ENCODE measurements at places on chromosomes 12 and 14.

- no peak for DNase-seq
Observed at GRCh38 chr12:128323145-128323920, 56.4 kb downstream of the TMEM132C start.

- no peak for DNase-seq
Observed at GRCh38 chr12:114995891-114996290, 311.9 kb upstream of the TBX3 start.

- no peak for DNase-seq
Observed at GRCh38 chr12:101927999-101928398, 50.6 kb downstream of the DRAM1 start.

GRCh38 chr12:84604551-84604950 lies 308.0 kb downstream of the SLC6A15 start:
- DNase-seq = no peak

DNA sequence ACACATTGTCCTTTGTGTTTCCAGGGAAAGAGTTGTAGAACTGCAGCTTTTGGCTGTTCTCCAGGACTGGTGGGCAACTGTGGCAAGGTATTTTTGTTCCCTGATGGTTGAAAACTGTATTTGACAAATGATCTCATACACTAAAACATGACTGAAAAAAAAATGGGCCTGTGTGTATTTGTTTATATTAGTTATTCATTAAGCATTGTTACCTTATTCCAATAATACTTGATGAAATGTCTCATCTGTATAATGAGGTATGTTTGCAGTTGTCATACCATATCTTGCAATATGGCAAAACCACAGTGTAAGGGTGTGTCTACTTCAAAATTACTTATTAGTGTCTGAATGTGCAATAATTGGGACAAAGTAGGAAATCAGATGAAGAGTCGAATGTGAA lies 479.4 kb upstream of the NOVA1 start:
- no peak for DNase-seq

- no peak for DNase-seq
Observed at GRCh38 chr12:3752096-3752709, 706 bp downstream of the CRACR2A start.

DNA sequence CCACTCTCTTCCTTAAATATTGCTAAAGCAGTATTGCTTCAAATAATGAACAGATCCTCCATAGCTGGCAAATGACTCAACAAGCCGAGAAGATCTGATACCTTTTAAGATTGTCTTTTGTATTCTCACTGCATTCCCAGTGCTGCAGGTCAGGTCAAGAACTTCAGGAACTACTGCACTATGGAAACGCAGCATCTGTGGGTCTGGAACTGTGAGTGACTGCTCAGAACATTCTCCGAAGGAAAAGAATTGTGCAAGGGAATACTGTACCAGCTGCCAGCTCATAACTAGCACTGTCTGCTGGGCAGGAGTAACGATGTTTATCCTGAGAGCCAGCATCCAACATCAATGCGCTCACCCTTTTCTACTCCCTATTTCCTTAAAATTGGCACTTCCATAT lies 348.0 kb upstream of the SOX5 start:
- no peak for DNase-seq

DNA sequence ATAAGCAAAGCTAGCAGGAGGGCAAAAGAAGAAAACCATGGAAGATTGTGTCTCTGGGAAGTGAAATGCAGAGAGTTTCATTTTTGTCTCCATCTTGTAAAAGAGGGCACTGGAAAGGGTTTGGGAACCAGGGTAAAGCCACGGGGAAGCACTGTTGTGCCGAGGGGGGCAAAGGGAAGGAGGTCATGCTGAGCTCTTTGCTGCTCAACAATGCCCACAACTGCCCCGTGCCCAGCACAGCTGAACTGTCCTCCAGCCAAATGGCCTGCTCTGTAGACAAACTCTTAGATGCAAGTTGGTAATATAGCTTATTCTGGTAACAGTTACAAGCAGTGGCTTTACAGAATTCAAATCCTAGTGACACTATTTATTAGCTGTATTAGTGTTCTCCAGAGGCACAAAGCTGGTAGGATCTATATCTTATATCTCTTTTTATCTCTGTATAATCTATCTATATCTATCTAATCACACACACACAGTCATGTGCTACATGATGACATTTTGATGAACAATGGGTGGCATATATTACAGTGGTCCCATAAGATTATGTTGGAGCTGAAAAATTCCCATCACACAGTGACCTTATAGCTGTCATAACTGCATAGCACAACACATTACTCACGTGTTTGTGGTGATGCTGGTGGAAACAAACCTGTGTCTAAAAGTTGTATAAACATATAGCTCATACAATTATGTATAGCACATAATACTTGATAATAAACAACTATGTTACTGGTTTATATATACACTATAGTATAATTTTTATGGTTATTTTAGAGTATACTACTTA lies 203.4 kb upstream of the DDHD1 start:
- DNase-seq = no peak

DNA sequence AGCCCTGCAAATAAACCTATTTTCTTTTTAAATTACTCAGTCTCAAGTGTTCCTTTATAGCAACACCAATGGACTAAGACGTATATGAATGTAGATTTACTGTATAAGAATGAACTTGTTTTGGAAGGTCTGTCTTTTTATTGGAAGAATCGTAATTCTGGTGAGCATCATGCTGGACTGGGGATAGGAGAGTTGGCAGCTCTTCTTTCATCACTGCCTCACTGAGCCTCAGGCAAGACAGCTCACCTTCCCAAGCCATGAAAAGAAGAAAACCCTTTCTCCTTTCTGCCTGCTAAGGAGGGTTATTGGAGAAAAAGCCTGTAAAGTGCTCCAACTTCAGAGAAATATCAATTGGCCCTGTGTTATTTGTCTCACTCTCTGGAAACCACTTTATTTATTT lies 9.1 kb upstream of the RNF34 start:
- no peak for DNase-seq

GRCh38 chr12:21183721-21184275 lies 52.8 kb downstream of the SLCO1B1 start:
- no peak for DNase-seq

DNA sequence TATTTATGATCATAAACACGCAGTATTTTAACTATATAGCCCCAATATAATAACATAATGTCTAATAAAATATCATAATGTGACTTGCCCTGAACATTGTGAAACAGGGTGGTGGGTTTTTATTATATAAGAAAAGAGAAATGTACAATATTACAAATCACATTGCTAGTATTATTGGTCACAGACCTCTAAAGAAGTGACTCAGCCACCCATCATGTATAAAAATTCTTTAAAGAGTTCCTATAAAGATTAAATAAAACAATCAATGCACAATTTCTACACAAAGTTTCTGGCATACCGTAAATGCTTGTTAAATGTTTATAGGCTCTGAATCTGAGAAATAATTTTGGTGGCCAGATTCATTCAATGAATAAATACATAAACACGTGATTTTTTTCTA lies 28.9 kb downstream of the ABCC9 start:
- no peak for DNase-seq

DNA sequence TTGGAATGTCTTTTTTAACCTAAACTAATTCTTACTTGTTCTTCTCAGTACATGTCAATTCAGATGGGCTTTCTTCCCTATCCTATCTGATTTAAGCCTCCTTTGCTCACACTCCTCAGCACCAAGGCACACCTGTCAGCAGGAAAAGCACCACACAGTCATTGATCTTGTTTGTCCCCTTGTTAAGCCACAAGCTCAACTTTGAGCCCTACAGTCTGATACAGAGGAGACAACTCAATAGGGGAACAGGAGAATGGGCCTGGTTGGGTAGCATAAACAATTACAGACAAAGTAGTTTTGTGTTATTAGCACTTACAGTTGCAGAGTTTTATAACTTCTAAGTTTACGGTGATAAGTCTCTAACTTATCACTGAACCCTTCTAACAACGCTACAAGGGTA lies 29.5 kb upstream of the SYCP3 start:
- DNase-seq = no peak

- DNase-seq = no peak
Observed at GRCh38 chr14:94827711-94828447, 58.0 kb upstream of the GSC start.

DNA sequence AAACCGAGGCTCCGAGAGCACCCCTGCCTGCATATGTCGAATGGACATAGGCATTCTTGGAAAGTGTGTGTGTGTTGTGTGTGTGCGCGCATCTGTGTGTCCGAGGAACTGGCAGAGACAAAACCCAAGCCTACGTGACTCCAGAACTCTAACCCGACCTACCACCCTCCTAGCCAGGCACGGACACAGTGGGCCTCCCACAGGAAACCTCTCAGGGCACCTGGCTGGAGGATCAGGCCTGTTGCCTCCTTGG lies 556 bp upstream of the PGF start:
- DNase-seq = no peak

GRCh38 chr14:71737760-71738159 lies 194.5 kb upstream of the RGS6 start:
- no peak for DNase-seq

- DNase-seq = no peak
Observed at GRCh38 chr14:93901813-93902212, 25.3 kb upstream of the FAM181A start.

DNA sequence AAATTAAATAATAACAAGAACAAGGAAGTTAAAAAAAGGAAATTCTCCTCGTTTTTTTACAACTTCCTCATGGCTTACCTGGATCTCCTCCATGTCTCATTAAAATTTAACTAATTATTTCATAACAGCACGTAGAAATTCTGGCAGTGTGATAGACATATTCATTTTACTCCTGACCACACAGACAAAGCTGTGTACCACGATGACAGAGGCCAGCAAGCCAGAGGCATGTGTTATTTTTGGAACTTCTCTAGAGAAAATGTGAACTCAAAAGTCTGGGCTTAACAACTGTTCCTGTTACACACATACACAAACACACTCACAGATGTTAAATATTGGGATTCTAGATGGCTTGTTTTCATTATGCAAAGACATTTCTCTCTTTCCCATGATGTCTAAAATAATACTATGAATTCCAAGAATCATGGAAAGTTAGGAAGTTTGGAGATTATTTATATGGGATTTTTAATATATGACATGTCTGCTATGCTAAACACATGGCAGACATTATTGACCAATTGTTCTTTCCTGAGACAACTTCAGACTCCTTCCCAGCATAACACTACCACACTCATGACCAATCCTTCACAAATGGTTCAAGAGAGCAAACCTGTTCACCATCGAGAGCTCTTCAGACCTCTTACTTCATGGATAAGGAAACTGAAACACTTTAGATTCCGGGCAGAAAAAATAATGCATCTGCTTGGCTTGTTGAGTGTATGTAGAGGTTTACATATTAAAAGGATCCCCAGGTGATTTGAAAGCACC lies 158.7 kb downstream of the DACT1 start:
- DNase-seq = no peak

DNA sequence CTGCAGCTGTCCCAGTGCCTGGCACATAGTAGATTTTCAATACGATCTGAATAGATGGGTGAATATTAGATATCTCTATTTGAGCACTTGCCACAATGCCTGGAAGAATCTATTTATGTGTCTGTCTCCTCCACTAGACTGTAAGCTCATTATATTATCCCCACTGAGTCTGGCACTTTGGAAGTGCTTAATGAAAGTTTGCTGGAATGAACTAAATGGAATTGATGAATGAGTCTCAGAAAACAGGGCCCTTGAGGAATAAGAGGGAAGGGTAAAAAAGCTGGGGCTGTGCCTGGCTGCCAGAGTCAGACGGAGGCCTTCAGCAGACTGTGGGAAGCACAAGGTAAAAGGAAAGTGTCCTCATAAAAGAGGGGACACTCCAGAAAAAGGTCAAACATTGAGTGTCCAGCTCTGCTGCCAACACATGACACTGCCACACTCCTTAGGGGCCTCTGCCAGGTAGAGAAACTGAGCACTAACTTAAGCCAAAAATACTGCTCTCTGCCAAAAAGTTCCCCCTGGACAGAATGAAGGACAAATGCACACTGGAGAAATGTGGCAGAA lies 39.3 kb downstream of the GLT8D2 start:
- no peak for DNase-seq

GRCh38 chr14:101875727-101876554 lies 88.4 kb upstream of the DYNC1H1 start:
- no peak for DNase-seq

GRCh38 chr12:94157981-94158411 lies 9.6 kb downstream of the PLXNC1 start:
- DNase-seq = no peak

DNA sequence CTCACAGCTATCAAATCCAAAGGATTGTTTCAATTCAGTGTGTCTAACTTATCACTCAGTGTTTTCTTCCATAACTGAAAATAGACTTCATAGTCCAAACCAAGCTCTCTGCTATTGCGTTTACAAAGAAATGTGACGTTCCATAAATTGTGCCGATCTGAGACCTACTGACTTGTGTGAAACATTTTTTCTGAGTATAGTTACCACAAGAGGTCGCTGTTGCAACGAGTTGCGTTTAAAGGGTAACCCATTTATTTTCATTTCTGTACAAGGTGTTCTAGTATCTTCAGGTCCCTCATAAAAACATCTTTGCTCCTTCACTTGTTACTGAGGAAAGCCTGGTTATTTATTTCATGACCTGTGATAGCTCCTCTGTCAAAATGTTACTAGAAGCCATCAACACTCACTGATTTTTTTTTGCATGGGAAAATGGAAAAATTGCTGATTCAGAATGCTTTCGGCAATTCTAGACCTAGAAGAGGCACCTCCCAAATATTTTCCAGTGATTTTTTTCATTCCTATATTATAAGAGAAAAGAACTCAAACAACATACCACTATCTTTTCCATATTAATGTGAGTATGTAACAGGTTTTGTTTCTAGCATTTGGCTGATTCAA lies 60.9 kb upstream of the OR4E1 start:
- DNase-seq = peak; percentile 20

DNA sequence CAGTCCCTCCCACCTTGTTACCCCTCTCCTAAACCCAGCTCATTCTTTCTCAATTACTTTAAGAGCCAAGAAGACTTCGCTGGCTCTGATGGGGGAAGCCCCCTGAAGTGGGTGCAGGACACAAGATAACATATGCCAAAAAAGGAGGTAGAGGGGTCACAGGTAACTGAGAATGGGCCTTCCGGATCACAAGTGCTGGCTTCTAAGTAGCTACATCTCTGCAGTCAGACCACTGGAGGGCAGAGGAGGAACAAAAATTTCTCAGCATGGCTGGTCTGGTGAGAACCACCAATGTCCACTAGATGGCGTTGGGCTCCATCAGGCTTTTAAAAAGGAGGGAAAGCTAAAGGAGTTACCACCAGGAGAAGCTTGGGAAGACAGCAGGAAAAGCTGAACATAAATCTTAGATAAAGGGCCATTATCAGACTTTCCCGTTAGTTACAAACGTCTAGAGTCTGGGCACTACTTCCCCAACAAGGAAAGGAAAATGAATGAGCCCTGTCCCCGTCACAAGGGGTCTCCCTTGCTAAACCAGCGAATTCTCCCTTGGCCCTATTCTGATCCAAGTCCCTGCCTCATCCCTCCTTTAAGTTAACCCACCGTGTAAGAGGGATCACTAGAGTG lies 11.6 kb upstream of the CDH24 start:
- peak; percentile 93 for DNase-seq

DNA sequence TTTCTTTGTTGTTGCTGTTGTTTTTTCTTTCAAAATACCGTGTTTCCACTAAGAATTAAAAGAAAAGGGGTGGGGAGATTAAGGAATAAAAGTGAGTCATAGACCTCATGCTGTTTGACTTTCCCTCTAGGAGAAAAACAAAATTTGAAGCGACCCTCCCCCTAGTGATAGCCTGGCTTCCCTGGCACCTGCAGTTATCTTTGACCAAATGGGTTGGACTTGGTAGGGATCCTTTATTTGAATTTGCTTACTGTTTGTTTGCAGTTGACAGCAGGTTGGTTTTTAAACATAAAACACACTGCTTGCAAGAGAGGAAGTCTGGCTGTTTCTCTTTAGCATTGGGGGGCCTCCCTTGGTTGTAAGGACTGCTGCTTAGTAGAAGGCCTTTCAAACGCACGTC lies 14.0 kb downstream of the OTX2 start:
- no peak for DNase-seq
